ENCODE measurements at places on chromosomes 2 and 18. TPM values are rescaled to one million over a fixed set of nuclear protein-coding genes. Genes with fewer than 3 reads are reported as not detected.

- no peaks in the 10 kb centered on the region for H3K36me3 ChIP-seq
- H3K27ac ChIP-seq = no peak overlapping the region
- no peak for DNase-seq
- H3K4me3 ChIP-seq = no peak overlapping the region
- no peaks in the 10 kb centered on the region for H3K27me3 ChIP-seq
These were observed 101.3 kb downstream of the OSBPL1A start for GRCh38 chr18:24296276-24296675.

DNA sequence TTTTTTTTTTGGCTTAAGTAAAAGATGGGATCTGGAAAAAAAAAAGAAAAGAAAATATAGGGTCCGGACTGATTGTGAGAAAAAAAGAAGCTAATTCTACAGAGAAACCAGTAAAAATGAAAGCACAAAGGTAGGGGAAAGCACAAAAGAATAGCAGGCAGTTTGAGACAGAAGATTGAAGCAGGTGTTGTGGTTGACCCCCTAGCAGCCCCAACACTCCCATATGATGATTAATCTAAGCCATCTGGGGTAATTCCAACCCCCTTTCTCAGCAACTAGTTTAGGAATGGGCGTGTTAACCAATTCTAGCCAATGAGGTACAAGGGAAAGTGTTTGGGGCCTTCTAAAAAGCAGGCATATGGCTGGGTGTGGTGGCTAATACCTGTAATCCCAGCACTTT lies 77.0 kb downstream of the MBD2 start:
- DNase-seq = no peak
- H3K4me3 ChIP-seq = no peak overlapping the region
- no peaks in the 10 kb centered on the region for H3K4me1 ChIP-seq

- no peaks in the 10 kb centered on the region for H3K36me3 ChIP-seq
- H3K27me3 ChIP-seq = no peaks in the 10 kb centered on the region
- H3K4me3 ChIP-seq = no peak overlapping the region
- H3K27ac ChIP-seq = no peak overlapping the region
These were observed 200.1 kb upstream of the RAB12 start for GRCh38 chr18:8409151-8409550.

DNA sequence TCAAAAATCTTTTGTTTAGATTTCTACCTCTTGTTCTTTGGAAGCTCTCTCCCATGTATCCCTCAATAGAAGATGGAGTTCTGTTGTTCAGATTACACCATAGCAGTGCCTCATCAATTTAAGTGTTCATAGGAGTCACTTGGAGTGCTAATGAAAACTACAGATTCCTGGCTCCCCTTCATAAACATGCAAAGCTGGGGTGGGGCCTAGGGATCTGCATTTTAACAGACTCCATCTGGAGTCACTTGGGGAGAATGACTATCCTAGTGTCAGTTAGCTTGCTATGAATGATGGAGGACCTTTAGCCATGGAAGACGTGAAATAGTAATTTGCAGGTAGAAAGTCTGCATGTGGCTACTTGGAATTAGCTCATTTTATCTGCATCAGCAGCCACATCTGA lies 105.4 kb downstream of the RGPD3 start:
- H3K27ac ChIP-seq = no peak overlapping the region
- no peak for DNase-seq
- H3K27me3 ChIP-seq = no peaks in the 10 kb centered on the region
- no peak overlapping the region for H3K4me3 ChIP-seq
- H3K36me3 ChIP-seq = no peaks in the 10 kb centered on the region

DNA sequence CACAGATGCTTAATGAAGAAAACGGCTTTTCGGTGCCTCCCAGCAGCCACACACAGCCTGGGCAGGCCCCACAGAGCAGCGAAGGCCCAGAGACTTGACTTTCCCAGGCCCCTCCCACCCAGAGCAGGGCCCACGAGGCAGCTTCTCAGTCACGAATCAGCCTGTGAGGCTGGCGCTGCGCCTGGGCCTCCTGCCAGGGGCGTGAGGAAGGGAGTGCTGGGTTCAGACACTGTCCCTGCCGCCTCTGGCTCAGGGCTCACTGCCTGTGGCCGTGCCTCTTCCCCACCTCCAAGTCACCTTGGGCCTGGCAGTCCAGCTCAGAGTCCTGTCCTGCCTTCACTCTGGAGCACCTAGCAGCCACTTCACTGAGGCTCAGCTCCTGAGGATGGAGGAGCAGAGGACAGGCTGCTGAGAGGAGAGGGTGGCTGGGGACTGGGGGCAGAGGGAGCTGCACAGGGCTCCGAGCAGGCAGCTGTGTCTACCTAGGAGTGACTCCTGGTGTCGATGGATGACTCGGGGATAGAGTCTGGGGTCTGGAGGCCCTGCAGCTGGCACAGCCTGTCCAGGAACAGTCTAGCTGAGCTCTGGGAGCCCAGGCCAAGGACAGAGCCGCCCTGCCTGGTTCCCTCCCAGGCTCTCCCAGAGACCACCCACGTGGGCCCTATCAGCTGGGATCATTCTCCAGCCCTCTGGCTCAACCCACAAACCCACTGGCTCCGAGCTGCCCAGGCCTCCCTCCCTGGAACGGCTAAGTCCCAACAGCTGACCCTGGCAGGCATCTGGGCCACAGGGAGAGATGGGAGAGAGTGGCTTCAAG lies 36.4 kb upstream of the FOSL2 start:
- peak; percentile 79 for DNase-seq
- no peaks in the 10 kb centered on the region for H3K36me3 ChIP-seq
- peak overlapping the region; percentile 86 for H3K27ac ChIP-seq
- no peaks in the 10 kb centered on the region for H3K27me3 ChIP-seq

GRCh38 chr18:5997361-5997760 lies 102.0 kb upstream of the TMEM200C start:
- no peak for DNase-seq
- H3K4me3 ChIP-seq = no peak overlapping the region
- H3K27ac ChIP-seq = no peak overlapping the region

- H3K4me3 ChIP-seq = no peak overlapping the region
- H3K27ac ChIP-seq = no peak overlapping the region
- H3K4me1 ChIP-seq = no peaks in the 10 kb centered on the region
- H3K27me3 ChIP-seq = no peaks in the 10 kb centered on the region
These were observed 41.3 kb upstream of the IL1R1 start for GRCh38 chr2:102101097-102101848.

DNA sequence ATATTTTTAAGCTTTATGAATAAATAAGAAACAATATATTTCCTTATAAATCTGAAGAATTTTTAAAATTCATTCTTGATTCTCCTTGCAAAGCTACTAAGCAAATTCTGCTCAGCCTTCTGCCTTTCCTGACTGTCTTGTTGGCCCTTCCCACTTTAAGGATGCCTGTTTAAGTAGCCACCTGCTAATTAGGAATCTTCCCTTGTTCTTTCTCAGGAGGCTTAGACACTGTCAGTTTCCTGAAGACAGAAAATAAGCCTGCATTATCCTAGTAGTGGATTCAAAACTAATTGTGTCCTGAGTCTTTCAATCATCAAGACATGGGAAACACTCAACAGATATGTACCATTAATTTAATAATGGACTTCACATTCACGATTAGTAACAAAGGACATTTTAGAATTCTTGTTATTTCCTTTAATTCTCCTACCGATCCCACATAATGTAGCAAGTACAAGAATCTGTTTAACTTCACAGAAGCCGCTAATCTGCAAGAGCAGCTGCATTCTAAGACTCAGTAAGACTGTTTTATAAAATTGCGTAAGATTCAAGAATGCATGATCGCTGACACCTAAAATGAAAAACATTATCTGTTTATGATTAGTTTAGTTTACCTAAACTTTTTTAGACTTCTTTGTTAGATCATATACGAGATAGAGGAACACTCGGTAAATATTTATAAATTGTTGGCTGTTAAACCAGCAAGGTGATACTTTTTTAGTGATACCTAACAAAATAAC lies 445.4 kb upstream of the DSEL start:
- no peak overlapping the region for H3K27ac ChIP-seq
- H3K36me3 ChIP-seq = no peaks in the 10 kb centered on the region
- H3K4me1 ChIP-seq = no peaks in the 10 kb centered on the region
- H3K4me3 ChIP-seq = no peak overlapping the region

- H3K4me3 ChIP-seq = peak overlapping the region; percentile 20
- H3K36me3 ChIP-seq = no peaks in the 10 kb centered on the region
- peak overlapping the region; percentile 57 for H3K27ac ChIP-seq
- no peaks in the 10 kb centered on the region for H3K4me1 ChIP-seq
- DNase-seq = no peak
These were observed 189.9 kb upstream of the TANK start for GRCh38 chr2:160970052-160970965.

GRCh38 chr18:31233621-31234275 lies 71.1 kb upstream of the DSC1 start:
- H3K36me3 ChIP-seq = no peaks in the 10 kb centered on the region
- no peaks in the 10 kb centered on the region for H3K27me3 ChIP-seq
- H3K4me3 ChIP-seq = no peak overlapping the region
- H3K27ac ChIP-seq = peak overlapping the region; percentile 54
- DNase-seq = no peak

GRCh38 chr2:68853035-68853434 lies 18.2 kb downstream of the BMP10 start:
- no peaks in the 10 kb centered on the region for H3K36me3 ChIP-seq
- no peaks in the 10 kb centered on the region for H3K27me3 ChIP-seq
- no peak for DNase-seq
- no peak overlapping the region for H3K4me3 ChIP-seq

GRCh38 chr2:118609138-118609537 lies 238.3 kb downstream of the EN1 start:
- no peak for DNase-seq
- H3K4me1 ChIP-seq = no peaks in the 10 kb centered on the region
- no peak overlapping the region for H3K27ac ChIP-seq
- H3K27me3 ChIP-seq = peaks cover 7% of the 10 kb centered on the region

The ARHGAP28 gene
- 13.0 TPM for total RNA-seq

The GALNT14 gene
- 4.1 TPM for total RNA-seq

The GPR17 gene
- total RNA-seq = not detected

The SERPINB13 gene
- not detected for total RNA-seq

The CAPN14 gene
- 0.44 TPM for total RNA-seq

The LIMS4 gene
- 1.3 TPM for total RNA-seq

The MZT2A gene
- total RNA-seq = 50.2 TPM

The GAD1 gene
- total RNA-seq = 0.48 TPM

The KCNS3 gene
- 61.6 TPM for total RNA-seq

Measured in breast epithelium (tissue), 4 donors.